ENCODE measurements at places on chromosomes 2 and 18.

GRCh38 chr2:159591221-159591620, 25.1 kb downstream of the BAZ2B start:
- no peak overlapping the region for H3K4me3 ChIP-seq
- H3K27me3 ChIP-seq, result no peaks in the 10 kb centered on the region

DNA sequence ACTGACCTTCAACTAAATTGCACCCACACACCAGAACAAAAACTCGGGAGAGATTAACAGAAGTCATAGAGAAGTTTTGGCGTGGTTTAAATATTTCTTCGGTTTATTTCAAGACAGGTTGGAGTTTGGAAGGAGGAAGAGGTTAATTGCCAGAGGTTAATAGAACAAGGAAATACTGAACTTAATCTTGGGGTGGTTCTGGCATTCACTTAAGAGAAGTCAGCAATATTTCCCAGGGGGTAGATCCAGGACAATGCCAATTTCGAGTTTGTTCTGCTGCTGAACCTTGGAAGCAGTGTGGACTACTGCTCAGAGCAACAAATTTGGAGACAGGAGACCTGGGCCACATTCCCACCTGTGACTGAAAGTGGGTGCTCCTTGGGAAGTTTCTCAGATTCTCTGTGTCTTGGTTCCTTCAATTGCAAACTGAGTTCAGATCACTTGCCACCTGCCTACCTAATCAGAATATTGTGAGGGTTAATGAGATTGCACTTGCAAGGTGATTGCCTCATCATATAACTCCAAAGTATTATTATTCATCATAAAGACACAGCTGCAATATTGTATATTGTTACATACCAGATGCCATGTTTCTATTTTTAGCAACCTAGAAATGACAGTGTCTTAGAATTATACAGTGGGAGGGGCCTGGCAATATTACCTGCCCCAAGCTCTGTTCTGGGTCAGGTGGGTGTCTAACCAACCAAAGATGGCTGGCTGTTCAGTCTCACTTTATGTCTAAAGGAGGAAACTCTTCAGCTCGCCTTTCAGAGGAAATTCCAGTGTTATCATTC, 217.4 kb downstream of the CDCA7 start:
- H3K4me3 ChIP-seq, result no peak overlapping the region
- no peak overlapping the region for H3K27ac ChIP-seq
- no peaks in the 10 kb centered on the region for H3K36me3 ChIP-seq
- no peaks in the 10 kb centered on the region for H3K4me1 ChIP-seq
- peaks cover 9% of the 10 kb centered on the region for H3K27me3 ChIP-seq

DNA sequence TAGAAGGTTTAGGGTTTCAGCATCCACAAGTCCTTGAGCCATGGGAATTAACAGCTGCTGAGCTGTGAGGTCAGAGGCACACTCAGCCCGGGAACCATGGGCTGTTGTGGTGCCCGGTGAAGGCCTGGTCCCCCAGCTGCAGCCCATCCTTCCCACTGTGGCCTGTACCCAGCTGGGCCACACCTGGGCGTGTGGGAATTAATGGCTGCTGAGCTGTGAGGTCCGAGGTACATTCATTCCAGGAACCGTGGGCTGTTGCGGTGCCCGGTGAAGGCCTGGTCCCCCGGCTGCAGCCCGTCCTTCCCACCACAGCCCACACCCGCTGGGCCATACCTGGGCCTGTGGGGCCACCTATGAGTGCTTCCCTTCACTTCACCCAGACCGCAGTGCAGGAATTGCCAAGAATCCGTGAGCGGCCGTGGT, 25.2 kb downstream of the TMEM18 start:
- H3K4me1 ChIP-seq, result peaks cover 43% of the 10 kb centered on the region
- no peak for DNase-seq
- H3K27me3 ChIP-seq, result peaks cover 7% of the 10 kb centered on the region
- H3K36me3 ChIP-seq, result no peaks in the 10 kb centered on the region

GRCh38 chr2:153228904-153229303, 249.7 kb downstream of the RPRM start:
- no peaks in the 10 kb centered on the region for H3K36me3 ChIP-seq
- H3K4me1 ChIP-seq, result no peaks in the 10 kb centered on the region
- H3K27me3 ChIP-seq, result no peaks in the 10 kb centered on the region

DNA sequence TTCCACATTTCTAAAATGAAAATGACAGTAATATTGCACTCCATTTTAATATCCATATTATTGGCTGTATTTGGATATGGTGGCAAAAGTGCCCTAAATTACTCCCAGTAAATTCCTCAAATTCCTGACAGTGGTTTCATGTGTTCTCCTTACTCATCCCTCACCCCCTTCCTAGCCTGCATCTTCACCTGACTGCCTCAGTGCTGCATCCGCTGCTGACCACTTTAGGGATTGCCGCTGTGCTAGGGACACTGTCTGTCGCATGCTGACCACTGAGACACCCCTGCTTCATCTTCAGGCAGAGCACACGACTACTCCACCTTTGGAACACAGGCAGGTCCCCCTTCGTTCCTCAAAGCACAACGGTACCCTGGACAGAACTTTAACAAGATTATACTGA, 32.6 kb downstream of the DSEL start:
- peaks cover 3% of the 10 kb centered on the region for H3K27me3 ChIP-seq
- H3K4me1 ChIP-seq, result no peaks in the 10 kb centered on the region
- no peak overlapping the region for H3K4me3 ChIP-seq
- H3K36me3 ChIP-seq, result no peaks in the 10 kb centered on the region
- no peak for DNase-seq

- no peaks in the 10 kb centered on the region for H3K36me3 ChIP-seq
- H3K27me3 ChIP-seq, result no peaks in the 10 kb centered on the region
- H3K4me1 ChIP-seq, result no peaks in the 10 kb centered on the region
- no peak overlapping the region for H3K4me3 ChIP-seq
- no peak for DNase-seq
Observed at GRCh38 chr2:147463881-147464520, 380.8 kb upstream of the ACVR2A start.

DNA sequence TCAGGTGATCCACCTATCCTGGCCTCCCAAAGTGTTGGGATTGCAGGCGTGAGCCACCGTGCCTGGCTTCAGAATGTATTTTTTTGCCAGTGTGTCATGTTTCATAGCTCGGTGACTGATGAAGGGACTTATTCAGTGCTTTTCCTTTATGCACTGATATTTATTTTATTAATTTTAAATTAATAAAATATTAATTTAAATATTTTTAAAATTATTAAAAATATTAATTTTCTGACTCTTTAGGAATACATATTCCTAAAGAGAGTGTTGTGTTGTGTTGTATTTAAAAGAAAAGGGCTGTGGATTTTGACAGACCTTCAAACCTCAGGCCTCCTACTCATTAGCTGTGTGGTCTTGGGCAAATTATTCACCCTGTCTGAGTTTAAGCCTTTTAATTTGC, 22.3 kb downstream of the RAB27B start:
- DNase-seq, result no peak
- no peaks in the 10 kb centered on the region for H3K27me3 ChIP-seq
- H3K4me3 ChIP-seq, result no peak overlapping the region
- H3K4me1 ChIP-seq, result peaks cover 61% of the 10 kb centered on the region

GRCh38 chr2:86372641-86373502, 35.4 kb upstream of the REEP1 start:
- H3K27me3 ChIP-seq, result peaks cover 6% of the 10 kb centered on the region
- H3K4me3 ChIP-seq, result no peak overlapping the region

DNA sequence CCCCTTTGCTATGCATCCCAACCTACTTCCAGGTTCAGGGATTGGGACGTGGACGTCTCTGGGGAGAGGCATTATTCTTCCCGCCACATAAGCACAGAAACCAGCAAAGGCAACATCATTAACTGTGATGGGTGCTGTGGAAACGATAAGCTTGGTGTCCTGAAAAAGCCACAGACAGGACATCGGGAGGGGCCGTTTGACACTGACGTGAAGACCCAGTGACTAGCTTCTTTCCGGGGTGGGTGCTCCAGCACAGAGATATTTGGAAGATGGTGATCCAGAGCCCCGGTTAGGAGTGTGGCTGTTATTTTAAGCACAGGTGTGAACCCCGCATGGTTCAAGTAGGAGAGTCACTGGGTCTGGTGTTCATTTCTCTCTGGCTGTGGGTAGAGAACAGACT, 163.8 kb upstream of the HDAC4 start:
- H3K4me1 ChIP-seq, result no peaks in the 10 kb centered on the region
- H3K4me3 ChIP-seq, result no peak overlapping the region
- no peak for DNase-seq
- no peaks in the 10 kb centered on the region for H3K36me3 ChIP-seq

DNA sequence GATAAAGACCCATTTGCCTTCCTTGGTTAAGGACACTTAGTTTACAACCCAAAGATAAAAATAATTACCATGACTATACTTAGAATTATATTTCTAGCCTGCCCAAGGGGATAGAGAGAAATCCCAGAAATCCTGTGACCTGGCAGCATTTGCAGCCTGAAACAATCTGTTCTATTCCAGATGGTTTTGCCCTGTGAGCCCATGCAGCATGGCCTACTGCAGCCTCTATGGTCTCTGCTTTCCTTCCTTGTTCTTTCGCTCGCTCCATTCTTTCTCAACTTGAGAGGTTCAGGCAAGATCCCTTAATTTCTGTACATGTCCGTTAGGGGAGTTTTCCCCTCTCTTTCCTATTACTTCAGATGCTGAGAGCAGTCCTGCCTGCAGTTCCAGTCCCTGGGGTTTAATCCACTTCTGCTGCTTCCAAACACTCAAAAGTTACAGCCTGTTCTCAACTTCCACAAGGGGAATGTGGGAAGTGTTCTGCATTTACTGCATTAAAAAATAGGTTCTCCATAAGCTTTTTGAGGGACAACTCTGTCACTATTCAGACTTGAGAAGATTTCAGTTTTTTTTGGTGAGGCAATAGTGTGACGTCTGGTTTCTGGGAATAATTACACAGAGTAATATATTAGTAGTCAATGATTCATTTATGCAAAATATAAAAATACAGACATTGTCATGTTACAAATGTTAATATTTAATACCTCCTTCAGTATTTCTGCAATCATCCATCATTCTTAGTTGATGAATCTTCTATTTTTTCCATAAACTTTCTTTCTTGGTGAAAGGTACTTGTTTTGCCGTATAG, 80.3 kb downstream of the CDCA7 start:
- no peak for DNase-seq
- H3K27me3 ChIP-seq, result peaks cover 9% of the 10 kb centered on the region
- no peak overlapping the region for H3K27ac ChIP-seq
- H3K36me3 ChIP-seq, result no peaks in the 10 kb centered on the region
- no peak overlapping the region for H3K4me3 ChIP-seq
- H3K4me1 ChIP-seq, result no peaks in the 10 kb centered on the region
